ENCODE measurements at places on chromosomes 7 and 10.

- no peak for DNase-seq
These were observed 206.0 kb upstream of the SH2B2 start for GRCh38 chr7:102080434-102081243.

DNA sequence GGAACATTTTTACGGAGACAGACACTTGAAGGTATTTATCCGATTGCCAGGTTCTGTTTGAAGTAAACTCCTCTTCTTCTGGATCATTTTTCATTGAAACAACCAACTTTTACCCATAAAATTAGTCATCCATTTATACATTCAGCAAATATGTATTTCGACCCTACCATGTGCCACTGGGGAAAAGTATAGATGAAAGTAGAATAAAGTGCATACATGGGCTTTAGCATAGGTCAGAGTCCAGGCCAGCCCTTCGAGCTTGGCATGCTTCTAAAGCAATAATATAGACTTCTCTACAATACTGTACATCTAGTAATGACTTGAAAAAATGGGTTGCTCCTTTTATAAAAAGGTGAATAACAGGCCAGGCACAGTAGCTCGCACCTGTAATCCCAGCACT, 10.1 kb downstream of the SLC25A16 start:
- DNase-seq: no peak

GRCh38 chr10:47311193-47311931, 10.9 kb upstream of the GDF2 start:
- no peak for DNase-seq

- DNase-seq: no peak
These were observed 354.2 kb downstream of the GFRA1 start for GRCh38 chr10:115918812-115919211.

Data from upper lobe of left lung (tissue), 6 donors.